ENCODE measurements at places on chromosomes 3 and 15.

- no peak for DNase-seq
Observed at GRCh38 chr3:152656214-152656971, 178.5 kb upstream of the P2RY1 start.

- no peak for DNase-seq
Observed at GRCh38 chr3:124260206-124260915, 268.4 kb upstream of the ROPN1 start.

DNA sequence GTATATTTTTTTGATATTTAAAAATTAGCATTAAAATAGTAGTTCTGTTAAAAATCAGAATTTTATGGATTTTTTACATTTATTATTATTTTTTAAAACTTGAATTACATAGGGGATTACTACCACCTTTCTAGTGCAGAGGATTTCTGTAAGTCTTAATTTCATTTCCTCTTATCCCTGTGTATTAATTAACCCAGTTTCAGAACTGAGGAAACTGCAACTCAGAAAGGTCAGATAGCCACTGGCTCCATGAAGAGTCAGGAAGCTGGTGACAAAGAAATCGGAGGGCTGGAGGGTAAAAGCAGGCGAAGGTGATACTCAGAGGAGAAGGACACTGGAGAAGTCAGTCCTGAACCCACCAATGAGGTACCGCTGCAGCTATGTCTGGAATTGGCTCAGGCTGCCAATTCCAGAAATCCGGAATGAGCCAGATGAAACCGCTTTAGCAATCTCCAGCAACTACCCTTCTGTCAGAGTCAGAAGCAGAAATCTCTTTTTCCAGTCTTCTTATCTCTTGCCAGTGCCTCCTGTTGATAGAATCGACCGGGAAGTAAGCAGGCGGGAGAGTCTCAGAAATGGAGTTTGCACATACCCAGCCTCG is 308.5 kb downstream of the SV2B start:
- DNase-seq = no peak

- no peak for DNase-seq
Observed at GRCh38 chr15:86865920-86866319, 786.2 kb downstream of the AGBL1 start.

GRCh38 chr3:31105011-31105410 is 210.6 kb upstream of the GADL1 start:
- no peak for DNase-seq
